ENCODE measurements at places on chromosomes 1 and 21.

DNA sequence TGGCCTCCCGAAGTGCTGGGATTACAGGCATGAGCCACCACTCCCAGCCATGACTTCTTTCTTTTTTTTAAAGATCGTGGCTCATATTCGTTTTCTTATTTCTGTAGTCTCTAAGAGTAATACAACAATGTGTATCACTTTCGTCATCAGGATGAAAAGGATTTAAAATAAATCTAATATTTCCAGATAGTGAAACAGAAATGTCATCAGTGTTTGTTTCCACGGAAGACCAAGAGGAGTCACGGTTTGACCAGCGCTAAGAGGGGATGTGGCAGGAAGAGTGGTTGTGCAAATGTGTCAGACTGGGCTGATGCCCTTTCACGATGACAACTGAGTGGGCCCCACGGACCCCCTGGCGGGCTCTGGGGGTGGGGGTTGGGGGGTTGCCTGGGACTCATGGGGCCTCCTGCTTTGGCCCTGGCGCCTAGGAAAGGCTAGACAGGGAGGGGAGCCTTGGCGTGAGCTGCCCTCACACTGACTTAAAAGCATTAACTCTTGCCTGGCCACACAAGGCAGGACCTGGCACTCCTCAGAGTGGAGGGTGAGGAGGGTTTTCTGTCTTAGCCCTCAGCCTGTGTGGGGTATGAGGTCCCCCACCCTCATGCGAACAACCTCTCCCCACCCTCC is 8.4 kb downstream of the SOX13 start:
- DNase-seq = no peak

GRCh38 chr1:38208716-38209632 is 162.4 kb upstream of the POU3F1 start:
- no peak for DNase-seq

GRCh38 chr1:171805395-171806115 is 24.1 kb downstream of the METTL13 start:
- no peak for DNase-seq

DNA sequence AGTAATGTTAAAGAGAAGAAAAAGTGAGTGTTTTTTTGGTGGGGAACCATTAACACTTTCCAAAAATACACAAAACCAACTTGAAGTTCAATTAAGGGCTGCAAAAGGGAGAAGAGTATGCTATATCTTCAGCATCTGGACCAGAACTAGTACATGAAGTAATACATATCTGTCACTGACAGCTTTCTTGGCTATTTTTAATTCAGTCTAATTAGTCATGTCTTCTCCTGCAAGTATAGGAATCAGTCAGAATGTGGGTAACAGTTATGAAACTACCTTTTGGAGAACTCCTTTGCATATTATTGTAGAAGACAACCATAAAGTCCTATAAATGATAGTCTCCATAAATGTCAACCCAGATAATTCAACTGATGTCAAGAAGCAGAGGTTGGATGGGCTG is 901.2 kb downstream of the TTLL7 start:
- DNase-seq = no peak

DNA sequence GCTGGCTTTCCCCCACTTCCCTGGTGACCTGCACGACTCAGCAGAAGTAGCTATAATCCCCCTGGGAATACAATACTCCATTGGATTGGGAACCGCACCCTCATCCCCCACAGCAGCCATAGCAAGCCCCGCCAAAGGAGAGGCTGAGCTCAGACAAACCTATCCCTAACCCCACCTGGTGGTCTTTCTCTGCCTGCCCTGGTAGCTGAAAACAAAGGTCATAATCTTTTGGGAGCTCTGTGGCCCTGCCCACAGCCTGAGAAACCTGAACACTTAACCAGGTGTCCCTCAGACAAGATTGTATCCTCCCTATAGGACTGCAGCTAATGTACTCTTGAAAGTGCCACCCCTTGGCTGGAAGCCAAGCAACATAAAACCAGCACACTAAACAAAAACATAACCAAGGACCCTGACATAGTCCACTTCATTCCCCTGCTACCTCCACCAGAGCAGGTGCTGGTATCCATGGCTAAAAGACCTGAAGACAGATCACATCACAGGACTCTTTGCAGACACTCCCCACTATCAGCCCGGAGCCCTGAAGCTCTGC is 71.6 kb upstream of the RUNX1 start:
- DNase-seq = peak; percentile 74

GRCh38 chr21:31030367-31031106 is 7.7 kb downstream of the KRTAP19-8 start:
- no peak for DNase-seq

GRCh38 chr1:17281775-17282181 is 26.2 kb upstream of the PADI4 start:
- DNase-seq = no peak

- DNase-seq = no peak
Observed at GRCh38 chr1:208225954-208226937, 17.9 kb downstream of the PLXNA2 start.

- no peak for DNase-seq
Observed at GRCh38 chr1:201708691-201709090, 120.3 kb upstream of the IPO9 start.

DNA sequence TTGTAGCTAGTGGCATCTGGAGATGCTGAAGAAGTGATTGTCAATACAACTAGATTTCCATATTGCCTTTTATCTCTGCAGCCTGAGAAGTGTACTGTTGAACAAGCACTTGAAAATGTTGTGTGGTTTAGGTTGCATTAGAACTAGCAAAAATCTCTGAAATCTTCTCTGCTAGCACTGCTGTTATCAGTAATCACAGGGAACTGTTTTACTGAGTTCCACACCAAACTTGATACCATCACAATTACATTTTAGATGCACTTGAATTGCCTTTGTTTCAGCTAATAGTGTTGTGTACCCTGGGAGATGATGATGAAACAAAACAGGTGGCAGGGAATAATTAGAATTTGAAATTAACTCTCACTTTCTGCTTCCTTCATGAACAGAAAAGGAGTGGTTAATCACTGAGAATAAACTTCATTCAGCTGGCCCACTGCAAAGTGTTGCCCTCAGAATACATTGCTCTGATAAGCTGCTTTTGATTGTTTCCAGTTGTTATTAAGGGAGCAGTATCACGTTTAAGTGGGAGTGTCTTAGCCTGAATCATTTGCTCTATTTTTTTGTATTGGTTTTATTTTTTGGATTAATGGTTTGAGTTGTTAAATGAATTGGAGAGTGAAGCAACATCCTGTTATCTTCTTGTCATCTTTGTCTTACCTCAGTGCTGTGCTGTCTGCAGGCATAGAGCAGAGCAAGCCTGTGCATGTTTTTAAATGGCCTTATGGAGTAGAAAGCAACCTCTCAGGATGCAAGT is 13.0 kb downstream of the FAM20B start:
- DNase-seq = peak; percentile 30

DNA sequence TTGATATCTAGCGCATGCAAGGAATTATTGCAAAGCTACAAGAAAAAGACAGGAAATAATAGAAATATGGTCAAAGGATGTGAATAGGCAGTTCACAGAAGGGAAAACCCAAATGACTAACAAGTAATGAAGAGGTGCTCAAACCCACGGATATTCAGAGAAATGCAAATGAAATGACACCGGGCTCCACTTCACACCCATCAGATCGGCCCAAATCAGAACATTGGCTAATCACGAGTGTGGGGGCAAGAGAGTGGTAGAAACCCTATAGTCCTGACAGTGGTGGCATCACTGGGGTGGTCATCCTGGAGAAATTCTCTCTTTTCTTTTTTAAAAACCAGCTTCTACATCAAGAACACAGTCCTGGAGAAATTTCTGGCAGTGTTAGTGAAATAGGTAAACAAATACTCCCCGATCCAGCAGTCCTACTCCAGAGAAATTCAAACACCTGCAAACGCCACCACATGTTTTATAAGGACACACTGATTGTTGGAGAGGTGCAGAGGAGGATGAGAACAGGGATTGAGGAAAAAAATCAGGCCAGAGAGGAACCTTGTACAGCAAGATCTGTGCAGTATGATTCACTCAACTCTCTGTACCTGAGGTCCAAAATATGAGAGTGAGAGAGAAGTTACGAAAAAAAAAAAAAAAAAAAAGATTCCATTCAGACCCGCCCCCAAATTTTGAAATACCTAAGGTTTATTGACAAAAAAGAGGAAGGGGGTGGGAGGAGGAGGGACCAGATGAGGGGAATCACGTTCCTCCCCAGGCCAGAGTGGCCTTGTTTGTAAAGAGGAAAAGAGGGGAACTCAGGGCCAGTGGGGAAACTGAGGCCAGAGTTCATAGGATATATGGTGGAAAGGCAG is 9.2 kb upstream of the TNFRSF1B start:
- DNase-seq = no peak

DNA sequence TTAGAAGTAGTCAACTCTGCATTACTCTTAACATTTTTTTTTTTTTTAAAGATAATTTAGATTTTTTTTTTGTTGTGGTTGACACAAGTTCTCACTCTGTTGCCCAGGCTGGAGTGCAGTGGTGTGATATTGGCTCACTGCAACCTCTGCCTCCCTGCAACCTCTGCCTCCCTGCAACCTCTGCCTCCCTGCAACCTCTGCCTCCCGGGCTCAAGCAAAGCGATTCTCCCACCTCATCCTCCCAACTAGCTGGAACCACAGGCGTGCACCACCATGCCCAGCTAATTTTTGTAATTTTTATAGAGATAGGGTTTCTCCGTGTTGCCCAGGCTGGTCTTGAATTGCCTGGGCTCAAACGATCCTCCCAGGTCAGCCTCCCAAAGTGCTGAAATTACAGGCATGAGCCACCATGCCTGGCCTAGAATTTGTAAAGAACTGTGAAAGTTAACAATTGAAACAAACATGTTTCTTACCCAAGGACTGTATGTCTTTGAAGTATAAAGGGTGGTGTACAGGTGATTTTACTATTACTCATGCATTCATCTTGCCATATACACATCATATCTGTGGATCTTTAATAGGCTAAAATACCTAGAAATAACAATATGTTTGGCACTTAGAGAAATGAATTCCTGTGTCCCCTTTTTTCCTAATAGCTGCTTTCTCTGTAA is 114.7 kb downstream of the ATP5PO start:
- DNase-seq = no peak

GRCh38 chr1:218371927-218372672 is 27.0 kb downstream of the TGFB2 start:
- peak; percentile 89 for DNase-seq

- DNase-seq = peak; percentile 31
Observed at GRCh38 chr1:39692152-39693074, 1.2 kb upstream of the HPCAL4 start.

Measured in DMS153 (cell line).